ENCODE measurements at places on chromosomes 4 and X.

GRCh38 chr4:39045827-39046221 is 13.6 kb upstream of the TMEM156 start:
- DNase-seq = no peak

DNA sequence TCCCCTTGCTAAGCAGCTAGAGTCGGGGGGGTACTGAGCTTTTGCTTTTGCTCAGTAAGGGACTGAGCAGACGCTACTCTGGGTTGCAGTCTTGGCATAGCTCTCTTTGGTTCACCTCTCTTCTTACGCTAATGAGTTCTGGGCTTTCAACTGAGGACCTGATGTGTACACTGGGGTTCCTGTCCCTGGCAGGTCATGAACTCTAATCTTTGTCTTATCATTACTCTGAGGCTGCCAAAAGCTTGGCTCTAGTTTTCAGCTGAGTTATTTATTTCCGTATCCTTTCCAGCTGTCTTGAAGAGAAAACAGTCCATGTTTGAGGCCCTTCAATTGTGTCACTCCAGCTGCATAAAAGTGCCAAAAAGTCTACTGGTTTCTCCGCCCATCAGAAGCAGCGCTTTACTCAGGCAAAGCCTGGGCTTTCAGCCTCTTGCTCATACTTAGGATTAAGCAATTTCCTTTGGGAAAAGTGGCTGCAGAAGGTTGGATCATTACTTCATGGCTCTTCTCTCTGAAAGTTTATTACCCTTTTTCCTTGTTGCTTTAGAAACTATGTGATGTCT is 121.0 kb upstream of the STOX2 start:
- no peak for DNase-seq

GRCh38 chrX:151779258-151779657 is 44.7 kb downstream of the CNGA2 start:
- no peak for DNase-seq

GRCh38 chrX:48493890-48494364 is 14.9 kb upstream of the PORCN start:
- DNase-seq = no peak

- no peak for DNase-seq
These were observed 19.5 kb upstream of the CXCR3 start for GRCh38 chrX:71637848-71638247.

DNA sequence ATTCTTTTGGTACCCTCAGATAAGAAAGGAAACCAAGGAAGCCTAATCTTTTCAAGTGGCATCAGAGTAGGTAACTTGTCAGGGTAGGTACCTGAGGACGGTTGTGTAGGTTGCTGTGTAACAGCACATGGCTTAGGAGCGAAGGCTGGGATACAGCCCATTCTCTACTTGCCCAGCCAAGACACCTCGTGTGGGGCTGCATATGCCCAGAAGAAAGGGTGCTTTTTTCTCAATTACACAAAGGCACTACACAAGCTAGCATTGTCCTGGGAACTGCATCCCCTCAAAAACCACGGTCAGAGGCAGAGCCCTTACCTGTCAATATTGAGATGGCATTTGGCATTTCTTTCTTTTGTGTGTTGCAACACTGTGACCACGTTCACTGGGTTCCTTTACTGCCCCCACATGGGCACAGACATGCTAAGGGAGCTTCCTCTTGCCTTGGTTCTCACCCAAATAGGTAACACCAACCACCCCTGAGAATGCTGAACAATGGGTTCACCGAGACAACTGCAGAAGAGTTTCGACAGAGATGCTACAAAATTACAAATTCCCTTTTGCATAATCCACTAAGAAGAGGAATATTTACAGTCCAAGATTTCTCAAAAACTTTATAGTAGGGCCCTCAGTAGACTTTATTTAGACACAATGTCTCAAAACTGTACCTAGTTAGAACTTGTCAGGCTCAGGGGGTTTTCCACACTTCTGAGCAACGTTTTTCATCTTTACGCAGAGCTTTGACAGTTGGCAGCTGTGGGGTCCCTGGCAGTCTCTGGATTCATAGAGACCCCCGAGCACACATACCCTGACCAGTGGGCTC is 35.8 kb upstream of the TNIP3 start:
- DNase-seq = no peak

- no peak for DNase-seq
These were observed 273.6 kb downstream of the FBXO8 start for GRCh38 chr4:174009686-174010451.

GRCh38 chr4:38411092-38411491 is 252.9 kb upstream of the KLF3 start:
- no peak for DNase-seq

- no peak for DNase-seq
These were observed 7.1 kb upstream of the BST1 start for GRCh38 chr4:15695729-15696128.

- DNase-seq = no peak
These were observed 9.0 kb downstream of the FAM193A start for GRCh38 chr4:2545321-2546013.

DNA sequence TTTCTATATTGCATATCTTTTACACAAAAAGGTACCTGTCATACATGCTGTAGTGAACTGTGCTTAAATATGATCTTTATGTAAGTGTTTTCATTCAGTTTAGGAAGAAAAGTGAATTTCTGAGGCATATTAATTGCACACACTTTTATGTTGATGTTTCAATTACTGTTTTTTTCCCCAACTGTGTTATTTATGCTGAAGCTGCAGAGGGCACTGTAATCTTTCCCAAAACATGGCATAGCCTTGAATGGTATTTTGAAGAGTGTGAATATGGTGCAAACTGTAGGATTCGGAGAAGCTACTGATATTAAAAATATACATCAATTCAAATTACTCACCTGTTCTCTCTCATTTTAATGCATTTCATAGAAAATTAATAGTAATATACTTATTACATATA is 6.0 kb upstream of the CENPE start:
- peak; percentile 3 for DNase-seq

GRCh38 chr4:6258741-6259140 is 10.9 kb upstream of the WFS1 start:
- DNase-seq = no peak

- no peak for DNase-seq
These were observed 54.1 kb downstream of the GAB1 start for GRCh38 chr4:143390764-143391163.

All from NCI-H1436 (cell line).